ENCODE measurements at places on chromosomes 12 and 14.

DNA sequence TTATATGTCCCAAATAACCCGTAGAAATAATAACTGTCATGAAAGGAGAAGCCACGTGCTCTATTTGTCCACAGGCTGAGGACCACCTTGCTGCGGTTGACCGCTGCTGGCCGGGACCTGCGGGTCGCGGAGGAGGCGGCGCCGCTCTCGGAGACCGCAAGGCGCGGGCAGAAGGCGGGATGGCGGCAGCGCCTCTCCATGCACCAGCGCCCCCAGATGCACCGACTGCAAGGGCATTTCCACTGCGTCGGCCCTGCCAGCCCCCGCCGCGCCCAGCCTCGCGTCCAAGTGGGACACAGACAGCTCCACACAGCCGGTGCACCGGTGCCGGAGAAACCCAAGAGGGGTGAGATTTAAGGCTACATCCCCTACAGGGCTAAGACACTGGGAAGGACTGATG lies 21.0 kb downstream of the RPGRIP1 start:
- no peak for DNase-seq

DNA sequence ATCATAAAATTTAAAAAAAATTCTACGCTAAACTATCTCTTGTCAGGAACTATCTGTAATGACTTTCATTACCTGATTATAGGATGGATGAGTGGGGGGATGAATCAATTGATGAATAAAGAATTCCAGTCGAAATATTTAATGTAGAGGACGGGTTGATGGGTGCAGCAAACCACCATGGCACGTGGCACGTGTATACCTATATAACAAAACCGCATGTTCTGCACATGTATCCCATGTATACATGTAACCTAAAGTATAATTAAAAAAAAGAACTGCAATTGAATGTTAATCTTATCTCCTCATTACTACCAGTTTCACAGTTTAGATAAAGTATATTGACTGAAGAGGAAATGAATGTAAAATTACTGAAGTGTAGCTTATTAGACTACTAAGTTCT lies 23.4 kb downstream of the LRRIQ1 start:
- DNase-seq, result no peak

- no peak for DNase-seq
These were observed 28.6 kb downstream of the CMKLR1 start for GRCh38 chr12:108310489-108310888.

DNA sequence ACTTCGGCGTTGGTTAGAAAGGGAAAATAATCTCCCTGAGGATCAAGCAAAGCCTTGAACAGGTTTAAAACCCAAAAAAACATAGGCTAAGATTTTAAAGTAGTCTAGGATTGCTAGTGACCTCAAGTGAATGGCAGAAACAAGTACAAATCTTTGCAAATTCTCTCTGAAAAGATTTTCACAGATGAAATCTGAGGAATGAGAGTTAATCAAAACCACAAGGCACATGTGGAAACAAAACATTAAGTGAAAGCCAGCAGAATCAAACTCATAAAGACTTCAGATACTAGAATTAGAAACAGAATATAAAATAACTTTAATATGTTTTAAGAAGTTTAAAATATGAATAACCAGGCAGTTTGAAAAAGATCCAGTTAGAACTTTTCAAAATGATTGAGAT lies 52.2 kb upstream of the CFL2 start:
- no peak for DNase-seq

GRCh38 chr14:69001375-69001774 lies 22.3 kb upstream of the ACTN1 start:
- DNase-seq, result no peak

DNA sequence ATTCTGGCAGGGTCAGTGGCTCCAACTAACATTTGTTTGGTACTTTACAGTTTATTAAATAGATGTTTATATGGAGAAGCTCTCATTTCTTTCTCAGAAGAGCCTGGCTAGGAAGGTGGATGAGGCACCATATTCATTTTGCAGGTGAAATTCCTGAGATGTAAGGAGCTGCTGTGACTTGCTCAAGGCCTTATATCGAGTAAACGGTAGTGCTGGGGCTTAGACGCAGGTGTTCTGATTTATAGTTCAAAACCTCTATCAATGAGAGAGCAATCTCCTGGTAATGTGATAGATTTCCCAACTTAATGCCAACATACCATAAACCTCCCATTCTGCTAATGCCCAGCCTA lies 42.3 kb downstream of the DAD1 start:
- no peak for DNase-seq

DNA sequence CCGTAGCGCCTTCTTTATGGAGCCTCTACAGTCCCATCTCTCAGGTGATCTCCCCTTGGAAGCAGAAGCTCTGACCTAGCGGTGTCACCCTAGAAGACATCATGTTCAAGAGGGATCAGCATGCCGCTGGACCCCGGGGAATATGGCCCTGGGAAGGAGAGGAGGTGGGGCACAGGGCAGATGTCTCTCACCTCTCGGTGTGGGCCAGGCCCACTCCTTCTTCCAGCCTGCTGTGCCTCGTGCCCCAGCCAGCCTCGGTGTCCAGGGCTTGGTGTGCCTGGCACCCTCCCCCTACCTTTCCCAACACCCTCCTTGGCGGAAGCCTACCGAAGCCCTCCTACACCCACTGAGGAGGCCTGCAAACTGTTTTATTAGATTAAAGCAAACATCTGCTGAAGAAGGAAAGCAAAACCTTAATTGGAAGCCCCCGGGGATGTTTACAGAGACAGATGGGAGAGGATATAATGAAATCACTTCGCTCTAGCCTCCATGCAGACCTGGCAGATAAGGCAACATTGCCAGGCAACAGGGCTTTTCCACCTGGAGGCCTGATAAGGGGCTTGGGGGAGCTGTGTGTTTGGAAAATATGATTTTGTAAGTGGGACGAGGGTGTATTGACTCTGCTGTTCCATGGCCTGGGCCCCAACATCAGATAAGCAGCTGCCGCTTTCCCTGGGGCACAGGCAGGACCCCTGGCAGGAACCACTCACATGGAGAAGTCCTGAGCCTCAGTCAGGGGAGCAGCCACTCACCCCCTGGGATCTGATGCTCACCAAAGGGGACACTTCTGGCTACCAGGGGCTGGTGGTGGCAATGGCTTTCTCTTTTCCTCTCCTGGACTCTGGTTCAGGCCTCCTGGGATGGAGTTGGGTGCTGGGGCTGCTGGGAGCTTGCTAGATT lies 5.7 kb upstream of the CHGA start:
- peak; percentile 25 for DNase-seq
